ENCODE measurements at places on chromosomes 12 and 14.
A peak's percentile ranks its signal among the peaks of the same experiment; 100 is the strongest.

DNA sequence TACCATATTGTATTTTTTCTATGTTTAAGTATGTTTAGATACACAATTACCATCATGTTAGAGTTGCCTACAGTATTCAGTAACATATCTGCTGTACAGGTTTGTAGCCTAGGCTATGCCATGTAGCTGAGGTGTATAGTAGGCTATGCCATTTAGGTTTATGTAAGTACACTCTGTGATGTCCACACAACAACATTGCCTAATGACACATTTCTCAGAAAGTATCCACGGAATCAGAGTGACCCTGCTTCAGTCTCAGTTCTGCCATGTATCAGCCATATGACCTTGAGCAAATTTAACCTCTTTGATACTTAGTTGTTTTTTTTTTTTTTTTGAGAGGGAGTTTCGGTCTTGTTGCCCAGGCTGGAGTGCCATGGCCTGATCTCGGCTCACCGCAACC lies 12.7 kb downstream of the SUSD6 start:
- no peak for DNase-seq

GRCh38 chr14:69674546-69675244 lies 63.3 kb downstream of the SUSD6 start:
- peak; percentile 21 for DNase-seq

- DNase-seq: peak; percentile 13
Observed at GRCh38 chr14:52950410-52950897, 396 bp downstream of the FERMT2 start.

GRCh38 chr12:85657251-85657650 lies 179.0 kb downstream of the RASSF9 start:
- DNase-seq: no peak

DNA sequence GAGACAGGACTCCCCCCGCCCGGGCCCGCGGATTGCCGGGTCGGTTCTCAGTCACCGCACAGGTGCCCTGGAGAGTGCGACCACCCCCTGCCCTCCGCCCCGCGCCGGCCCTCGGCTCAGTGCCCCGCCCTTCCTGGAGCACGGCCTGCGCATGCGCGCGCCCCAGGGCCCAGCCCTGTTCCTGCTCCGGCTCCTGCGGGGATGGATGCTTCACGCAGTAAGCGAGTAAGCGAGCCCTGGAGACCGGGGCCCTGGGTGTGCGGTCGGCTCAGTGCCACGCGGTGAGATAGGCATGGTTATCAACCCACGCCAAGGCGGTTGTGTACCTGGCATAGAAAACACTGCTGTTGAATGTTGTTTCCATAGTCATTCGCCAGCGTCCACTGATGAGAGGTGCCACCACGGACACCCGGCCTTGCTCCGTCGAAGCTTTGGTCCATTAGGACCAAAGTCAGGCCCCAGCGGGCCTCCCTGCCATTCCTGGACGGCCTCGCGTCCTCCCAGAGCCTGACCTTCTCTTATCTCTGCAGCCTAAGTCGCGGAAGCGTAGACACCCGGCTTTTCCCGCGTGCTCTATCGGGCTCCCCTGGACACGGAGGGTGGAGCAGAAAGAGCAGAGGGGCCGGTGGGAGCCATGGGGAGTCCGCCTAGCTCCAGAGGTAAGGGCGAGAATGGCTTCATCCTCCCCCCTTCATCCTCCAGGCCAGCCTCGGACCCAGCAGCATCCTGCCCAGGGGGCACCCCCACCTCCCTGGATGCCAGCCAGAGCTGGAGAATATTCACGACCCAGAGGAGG lies 90.6 kb downstream of the PAPOLA start:
- peak; percentile 74 for DNase-seq

DNA sequence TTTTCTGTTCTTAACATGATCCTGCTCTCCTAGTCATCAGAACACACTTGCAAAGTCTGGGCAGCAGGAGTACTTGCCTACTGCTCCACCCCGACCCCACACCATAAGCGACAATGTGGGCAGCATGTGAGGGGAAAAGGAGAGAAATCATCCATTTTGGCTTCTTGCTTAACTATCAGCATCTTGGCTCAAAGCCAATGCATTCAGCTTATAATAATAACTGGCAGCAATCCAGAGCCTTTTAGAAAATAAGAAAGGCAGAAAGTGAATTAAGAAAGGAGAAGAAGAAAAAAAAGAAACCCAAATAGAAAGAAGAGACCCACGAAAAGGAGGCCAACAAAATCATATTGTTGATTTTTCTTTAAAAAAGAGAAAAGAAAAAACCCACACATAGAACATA lies 930.8 kb downstream of the BCL11B start:
- no peak for DNase-seq

GRCh38 chr14:88599761-88600439 lies 37.1 kb downstream of the ZC3H14 start:
- DNase-seq: no peak

GRCh38 chr14:64292197-64292596 lies 2.0 kb downstream of the ESR2 start:
- DNase-seq: no peak

DNA sequence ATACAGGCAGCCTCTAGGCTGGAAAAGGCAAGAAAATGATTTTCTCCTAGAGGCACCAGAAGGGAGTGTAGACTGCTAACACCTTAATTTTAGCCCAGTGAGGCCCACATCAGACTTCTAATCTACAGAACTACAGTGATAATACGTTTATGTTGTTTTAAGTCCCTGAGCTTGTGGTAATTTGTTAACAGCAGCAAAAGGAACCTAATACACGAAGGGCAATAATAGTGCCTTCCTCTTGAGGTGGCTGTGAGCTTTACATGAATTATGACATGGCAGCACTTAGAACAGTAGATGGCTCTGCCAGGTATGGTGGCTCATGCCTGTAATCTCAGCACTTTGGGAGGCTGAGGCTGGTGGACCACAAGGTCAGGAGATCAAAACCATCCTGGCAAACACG lies 118.8 kb downstream of the ZNF664 start:
- no peak for DNase-seq

GRCh38 chr12:1576410-1577241 lies 17.8 kb downstream of the FBXL14 start:
- DNase-seq: no peak

DNA sequence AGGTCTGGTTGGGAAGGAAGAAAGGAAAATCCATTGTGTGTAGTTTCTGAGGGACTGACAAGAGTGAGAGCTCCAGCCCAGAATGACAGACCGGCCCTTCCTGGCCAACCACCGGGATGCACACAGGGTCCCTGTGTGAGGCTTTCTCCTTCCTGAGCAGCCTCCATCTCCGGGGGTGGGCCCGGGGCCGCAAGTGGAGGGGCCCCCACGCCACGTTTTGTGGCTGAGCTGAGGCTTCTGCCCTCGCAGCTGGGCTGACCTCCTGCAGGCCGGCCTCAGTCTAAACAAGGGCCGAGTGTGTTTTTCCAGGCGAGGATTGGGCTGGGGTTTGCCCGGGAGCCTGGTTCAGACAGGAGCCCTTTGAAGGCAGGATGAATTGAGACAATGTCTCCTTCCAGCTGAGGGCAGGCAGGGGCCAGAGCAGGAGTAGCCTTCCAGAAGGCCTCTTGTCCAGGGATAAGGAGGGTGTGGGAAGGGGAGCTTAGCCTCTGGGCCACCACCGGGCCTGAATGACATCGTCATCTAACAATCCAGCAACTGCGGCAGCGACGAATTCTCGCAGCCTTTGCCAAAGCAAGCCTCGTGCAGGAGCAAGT lies 96.5 kb upstream of the NCOR2 start:
- DNase-seq: no peak

DNA sequence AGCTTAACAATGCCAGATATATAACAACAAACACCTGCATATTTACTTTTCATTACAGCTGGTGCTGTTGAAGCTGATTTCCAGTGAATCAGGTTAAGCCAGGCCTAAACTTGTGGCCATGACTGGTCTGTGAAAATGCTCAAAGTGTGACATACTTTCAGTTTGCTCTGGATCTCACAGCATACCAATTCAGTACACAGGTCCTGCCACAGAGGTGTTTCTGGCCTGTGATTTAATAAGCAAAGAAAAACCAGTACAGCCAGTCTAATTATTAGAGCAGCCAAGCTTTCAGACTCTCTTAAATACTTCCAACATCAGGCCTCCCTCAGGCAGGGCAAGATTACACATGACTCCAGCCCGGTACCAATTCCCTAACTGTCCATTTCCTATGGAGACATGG lies 27.4 kb upstream of the TMCC3 start:
- no peak for DNase-seq

DNA sequence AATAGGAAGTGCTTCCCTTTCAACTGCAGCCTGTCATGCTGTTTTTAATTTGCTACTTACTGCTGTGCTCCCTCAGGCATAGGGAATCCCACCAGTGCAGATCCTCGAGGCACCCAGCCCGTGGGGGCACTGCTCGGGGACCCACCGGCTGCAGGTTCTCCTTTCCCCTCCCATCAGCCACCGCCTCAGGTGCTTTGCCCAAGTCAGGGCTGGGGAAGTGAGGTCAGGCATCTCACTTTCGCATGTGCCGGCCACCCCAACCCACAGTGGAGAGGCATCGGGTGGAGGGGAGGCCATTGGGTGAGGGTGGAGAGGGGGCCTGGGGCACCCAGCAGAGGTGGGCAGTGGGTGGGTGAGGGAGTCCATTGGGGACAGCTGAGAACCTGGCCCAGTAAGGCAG lies 41.9 kb upstream of the MAX start:
- DNase-seq: no peak

GRCh38 chr14:79502751-79503148 lies 708.6 kb downstream of the DIO2 start:
- no peak for DNase-seq

GRCh38 chr12:65948320-65949008 lies 124.2 kb downstream of the HMGA2 start:
- no peak for DNase-seq

DNA sequence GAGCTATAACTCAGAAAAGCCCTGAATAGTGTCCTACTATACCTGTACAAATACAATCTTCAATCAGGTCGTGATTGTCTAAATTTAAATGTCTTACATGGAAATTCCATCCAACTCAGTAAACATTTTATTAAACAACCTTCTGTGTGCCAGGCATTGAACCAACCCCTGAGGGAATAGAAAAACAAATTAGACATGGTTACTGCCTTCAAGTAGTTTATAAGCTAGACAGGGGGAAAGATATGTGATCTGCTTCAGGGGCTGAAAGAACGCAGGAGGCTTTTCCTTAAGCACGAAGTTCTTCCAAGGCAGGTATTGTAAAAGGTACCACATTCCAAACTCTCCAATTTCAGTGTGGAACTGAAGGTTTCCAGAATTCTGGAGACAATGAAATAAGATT lies 39.7 kb upstream of the STAB2 start:
- no peak for DNase-seq

GRCh38 chr12:80352474-80352873 lies 91.6 kb upstream of the PTPRQ start:
- no peak for DNase-seq

DNA sequence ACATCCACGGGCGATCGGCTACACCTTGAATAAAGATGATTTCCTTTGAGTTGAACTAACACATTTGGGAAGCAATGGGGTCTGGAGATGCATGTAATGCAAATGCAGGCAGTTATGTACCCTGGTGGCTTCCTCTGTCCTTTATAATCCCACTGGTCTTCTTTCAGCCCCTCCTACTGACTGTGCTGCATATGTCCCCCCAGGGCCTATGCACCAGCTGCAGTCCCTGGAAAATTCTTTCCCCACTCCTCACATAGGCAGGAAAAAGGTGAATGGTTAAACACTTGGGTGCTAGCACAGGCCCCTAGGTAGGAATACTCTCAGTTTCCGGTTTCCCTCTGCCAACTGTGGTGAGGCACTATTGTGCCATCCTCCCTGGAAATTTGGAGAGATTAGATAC lies 294.8 kb upstream of the SOX5 start:
- DNase-seq: no peak

DNA sequence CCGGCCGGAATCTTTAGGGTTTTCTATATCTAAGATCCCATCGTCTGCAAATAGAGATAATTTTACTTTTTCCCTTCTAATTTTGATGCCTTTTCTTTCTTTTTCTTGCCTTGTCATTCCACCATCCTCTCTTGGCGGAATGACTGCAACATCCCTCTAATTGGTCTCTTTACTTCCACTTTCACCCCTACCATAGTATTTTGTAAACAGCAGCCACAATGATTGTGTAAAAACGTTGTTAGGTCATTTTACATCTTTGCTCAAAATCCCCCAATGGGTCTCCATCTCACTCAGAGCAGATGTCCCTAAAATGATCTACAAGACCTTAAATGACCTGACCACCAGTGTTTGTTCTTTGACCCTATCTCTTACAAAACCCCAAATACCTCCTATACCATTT lies 80.0 kb upstream of the STAC3 start:
- DNase-seq: no peak

DNA sequence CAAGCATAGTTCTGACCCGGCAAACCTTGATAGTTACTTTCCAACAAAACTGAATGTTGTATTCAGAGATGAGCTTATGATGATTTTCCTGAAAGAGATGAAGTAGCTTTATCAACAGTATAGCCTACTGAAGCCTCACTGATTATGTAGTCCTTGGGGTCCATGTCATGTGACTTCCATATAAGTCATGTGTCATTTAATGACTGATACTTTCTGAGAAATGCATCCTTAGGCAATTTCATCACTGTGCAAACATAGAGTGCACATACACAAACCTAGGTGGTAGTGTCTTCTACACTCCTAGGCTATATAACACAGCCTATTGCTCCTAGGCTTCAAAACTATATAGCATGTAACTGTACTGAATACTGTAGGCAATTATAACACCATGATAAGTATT lies 28.5 kb upstream of the TUBA1C start:
- DNase-seq: no peak

GRCh38 chr12:45774508-45775162 lies 45.1 kb downstream of the ARID2 start:
- no peak for DNase-seq

- DNase-seq: no peak
Observed at GRCh38 chr12:24020397-24021163, 71.1 kb upstream of the SOX5 start.

GRCh38 chr12:11650286-11651281 lies 1.1 kb downstream of the ETV6 start:
- peak; percentile 27 for DNase-seq

GRCh38 chr14:55582746-55583145 lies 2.7 kb downstream of the KTN1 start:
- no peak for DNase-seq

- DNase-seq: no peak
Observed at GRCh38 chr12:132524405-132524804, 34.5 kb downstream of the FBRSL1 start.

GRCh38 chr12:29148596-29148910 lies 525 bp upstream of the FAR2 start:
- peak; percentile 22 for DNase-seq

- no peak for DNase-seq
Observed at GRCh38 chr14:54337314-54337713, 59.5 kb upstream of the CDKN3 start.

Measured in CD4-positive, alpha-beta T cell treated with Interleukin-6 for 4 hours (primary cell).